ENCODE measurements at places on chromosomes 6 and 20. TPM values are rescaled to one million over a fixed set of nuclear protein-coding genes. Genes with fewer than 3 reads are reported as not detected.

Gene SEMG1
- total RNA-seq, result not detected

Gene GABRR2
- total RNA-seq, result 0.09 TPM

Gene MROH8
- total RNA-seq, result 0.49 TPM

Gene RAB44
- not detected for total RNA-seq

Gene PRND
- not detected for total RNA-seq

Gene SEL1L2
- not detected for total RNA-seq

Gene PRL
- total RNA-seq, result not detected

Gene LAMA5
- 5.6 TPM for total RNA-seq

Gene KCNK15
- total RNA-seq, result 8.5 TPM

Gene APCDD1L
- 1.6 TPM for total RNA-seq

Gene PSMB1
- total RNA-seq, result 96.8 TPM

Gene OGFR
- 31.0 TPM for total RNA-seq

Gene EMILIN3
- total RNA-seq, result not detected

Gene DBNDD2
- 4.6 TPM for total RNA-seq

Gene TMC2
- total RNA-seq, result not detected

Gene ZBTB46
- total RNA-seq, result 1.1 TPM

Gene FRMD1
- total RNA-seq, result not detected
